ENCODE measurements at places on chromosomes 13 and 19. TPM values are rescaled to one million over a fixed set of nuclear protein-coding genes. Genes with fewer than 3 reads are reported as not detected.

Gene SOX1
- not detected for total RNA-seq

Gene DAZAP1
- 32.8 TPM for total RNA-seq

Gene PSG2
- not detected for total RNA-seq

Gene UCHL3
- total RNA-seq = 82.3 TPM

Gene CCNA1
- total RNA-seq = 15.9 TPM

Gene ZNF229
- 15.3 TPM for total RNA-seq

Gene CCDC70
- not detected for total RNA-seq

Gene PPM1N
- total RNA-seq = 2.1 TPM

Gene IRGQ
- total RNA-seq = 23.5 TPM

Gene ZNF418
- 3.0 TPM for total RNA-seq

Gene KCNN4
- total RNA-seq = 104 TPM

Gene SYNE4
- 10.0 TPM for total RNA-seq

Gene CEACAM3
- not detected for total RNA-seq

Gene AP2S1
- total RNA-seq = 67.5 TPM

Gene ZNF43
- total RNA-seq = 10.1 TPM

Gene PSG3
- not detected for total RNA-seq

Gene ERICH6B
- total RNA-seq = not detected

Gene ZNF324
- 28.7 TPM for total RNA-seq

Gene HSH2D
- under 0.01 TPM for total RNA-seq

Gene CDX2
- not detected for total RNA-seq

Gene TMEM91
- 7.5 TPM for total RNA-seq

Gene PNMA8C
- total RNA-seq = 2.3 TPM

Gene F10
- total RNA-seq = not detected

Gene TRPC4
- not detected for total RNA-seq

Gene RINL
- total RNA-seq = 9.2 TPM

Gene FFAR1
- not detected for total RNA-seq

Gene SPACA4
- total RNA-seq = not detected

Gene ERCC2
- total RNA-seq = 21.9 TPM

Gene MYDGF
- total RNA-seq = 105 TPM

Gene ATP4A
- not detected for total RNA-seq

Gene UHRF1
- total RNA-seq = 7.5 TPM

Gene CRTC1
- 8.2 TPM for total RNA-seq

Gene ERVV-1
- total RNA-seq = not detected

Gene CPB2
- not detected for total RNA-seq

Gene CD177
- 1.8 TPM for total RNA-seq

Gene SF3A2
- 68.9 TPM for total RNA-seq

Gene EEF2
- total RNA-seq = 2,208 TPM

Gene TGFBR3L
- total RNA-seq = 1.2 TPM

Gene CGB3
- not detected for total RNA-seq

Gene PDE4C
- not detected for total RNA-seq
